Aorta (tissue), 5 donors: ENCODE measurements at places on chromosomes 13 and 19. TPM values are rescaled to one million over a fixed set of nuclear protein-coding genes. Genes with fewer than 3 reads are reported as not detected.

Gene WDR88
- not detected for total RNA-seq

- no peak for DNase-seq
Observed at GRCh38 chr13:49954674-49955455, 18.7 kb upstream of the SPRYD7 start.

DNA sequence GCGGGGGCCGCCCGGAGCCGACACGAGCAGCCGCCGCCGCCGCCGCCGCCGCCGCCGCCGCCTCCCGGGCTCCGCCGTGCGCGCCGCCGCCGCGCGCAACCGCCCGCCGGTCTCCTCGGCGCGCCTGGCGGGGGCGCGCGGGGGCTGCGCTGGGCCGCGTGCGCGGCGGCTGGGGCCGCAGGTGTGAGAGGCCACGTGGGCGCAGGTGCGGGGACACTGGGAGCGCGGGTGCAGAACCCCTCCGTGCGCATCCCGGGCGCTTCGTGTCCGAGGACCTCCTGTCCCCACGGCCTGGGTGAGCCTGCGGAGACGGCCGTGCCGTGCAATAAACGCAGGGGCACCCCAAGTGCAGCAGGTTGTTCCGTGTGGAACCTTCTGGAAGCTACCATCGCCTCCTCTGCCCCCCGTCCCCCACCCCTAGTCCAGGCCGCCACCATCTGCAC, at the start of gene LINGO3:
Gene LINGO3, minus strand, starts transcription at position 41 of the 443 bp plus-strand sequence. CDS start 16,378 bp downstream, outside the sequence.
- no peak for DNase-seq

Gene ZNF440
- 12.7 TPM for total RNA-seq

Gene CD70
- 0.42 TPM for total RNA-seq

DNA sequence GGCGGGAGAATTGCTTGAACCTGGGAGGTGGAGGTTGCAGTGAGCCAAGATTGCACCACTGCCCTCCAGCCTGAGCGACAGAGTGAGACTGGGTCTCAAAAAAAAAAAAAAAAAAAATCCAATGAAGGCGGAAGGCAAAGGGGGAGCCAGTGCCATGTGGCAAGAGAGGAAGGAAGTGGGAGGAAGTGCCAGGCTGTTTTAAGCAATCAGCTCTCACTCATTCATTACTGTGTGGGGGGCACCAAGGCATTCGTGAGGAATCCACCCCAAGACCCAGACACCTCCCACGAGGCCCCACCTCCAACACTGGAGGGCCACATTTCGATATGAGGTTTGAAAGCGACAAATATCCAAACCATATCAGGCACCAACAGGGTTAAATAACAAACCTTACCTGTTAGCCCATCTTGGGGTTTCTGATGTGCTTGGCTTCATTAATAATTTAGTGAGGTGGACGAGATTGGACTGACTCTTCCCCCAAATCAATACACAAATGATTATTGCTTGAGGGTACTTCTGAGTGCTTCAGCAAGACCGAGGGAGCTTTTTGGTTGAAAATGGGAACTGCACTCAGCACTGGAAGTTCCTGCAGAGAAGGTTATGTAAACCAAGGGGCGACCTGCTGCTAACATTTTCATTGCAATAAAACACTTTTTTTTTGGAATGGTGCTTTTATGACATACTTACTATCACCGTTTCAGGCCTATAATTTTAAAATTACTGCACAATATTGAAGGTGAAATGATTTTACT, 7.5 kb upstream of the LRP3 start:
- peak; percentile 16 for DNase-seq

DNA sequence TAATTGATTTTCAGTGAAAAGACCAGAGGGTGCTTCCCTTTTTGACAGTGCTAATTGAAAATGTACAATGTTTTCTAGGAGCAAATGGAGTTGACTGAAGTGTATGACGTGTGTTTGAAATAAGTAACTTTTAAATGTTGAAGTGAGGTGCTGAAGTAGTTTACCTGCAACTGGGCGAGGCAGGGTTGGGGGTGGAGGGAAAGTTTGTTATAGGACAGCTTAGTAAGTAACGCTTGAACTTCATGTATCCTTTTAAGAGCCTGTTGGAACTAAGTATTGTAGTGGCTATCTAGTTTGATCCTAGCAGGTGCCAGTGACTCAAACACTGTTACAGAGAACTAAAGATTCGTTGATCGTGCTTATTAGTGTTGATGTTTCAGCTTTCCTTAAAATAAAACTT, 5.9 kb downstream of the SLAIN1 start:
- DNase-seq, result no peak

DNA sequence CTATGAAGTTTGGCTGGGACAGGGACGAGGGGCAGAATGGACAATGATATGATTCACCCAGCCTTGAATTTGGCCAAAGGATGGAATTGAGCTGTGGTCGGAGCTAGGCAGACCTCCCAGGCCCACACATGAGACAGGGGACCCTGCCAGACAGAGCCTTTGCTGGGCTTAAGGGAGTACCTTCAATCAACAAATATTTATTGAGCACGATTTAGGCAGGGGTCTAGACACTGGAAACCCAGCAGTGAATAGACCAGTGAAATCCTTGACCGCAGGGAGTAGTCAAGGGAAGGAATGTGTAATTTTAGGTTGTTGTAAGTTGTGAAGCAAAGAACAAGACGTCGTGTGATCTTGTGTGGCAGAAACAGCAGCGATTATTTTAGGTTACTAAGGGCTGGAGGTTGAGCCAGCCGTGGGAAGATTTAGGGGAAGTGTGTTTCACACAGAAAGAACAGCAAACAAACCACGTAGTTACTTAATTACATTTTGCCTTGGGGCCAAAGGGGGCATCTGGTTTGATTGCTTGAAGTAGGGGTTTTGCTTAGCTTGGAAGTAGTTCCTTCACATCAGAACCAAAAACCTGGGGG, 16.9 kb upstream of the AP1M2 start:
- DNase-seq, result no peak

Gene LRFN3
- 15.1 TPM for total RNA-seq

DNA sequence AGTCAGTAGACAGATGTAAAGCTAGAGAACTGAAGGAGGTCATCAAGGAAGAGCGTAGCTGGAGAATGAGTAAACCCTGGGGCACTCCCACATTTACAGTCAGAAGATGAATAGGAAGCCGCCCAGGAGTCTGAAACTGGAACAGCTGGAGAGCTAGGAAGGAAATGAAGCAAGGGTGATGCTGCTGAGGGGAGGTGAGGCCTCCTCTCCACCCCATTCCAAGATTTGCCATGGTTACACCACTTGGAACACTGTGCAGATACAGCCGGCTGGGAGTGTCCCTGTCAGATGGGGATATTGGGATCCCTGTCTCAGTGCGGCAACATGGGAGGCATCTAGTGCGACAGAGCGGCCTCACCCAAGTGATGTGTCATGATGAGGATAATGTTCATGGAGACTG, 51.8 kb upstream of the GPI start:
- no peak for DNase-seq

DNA sequence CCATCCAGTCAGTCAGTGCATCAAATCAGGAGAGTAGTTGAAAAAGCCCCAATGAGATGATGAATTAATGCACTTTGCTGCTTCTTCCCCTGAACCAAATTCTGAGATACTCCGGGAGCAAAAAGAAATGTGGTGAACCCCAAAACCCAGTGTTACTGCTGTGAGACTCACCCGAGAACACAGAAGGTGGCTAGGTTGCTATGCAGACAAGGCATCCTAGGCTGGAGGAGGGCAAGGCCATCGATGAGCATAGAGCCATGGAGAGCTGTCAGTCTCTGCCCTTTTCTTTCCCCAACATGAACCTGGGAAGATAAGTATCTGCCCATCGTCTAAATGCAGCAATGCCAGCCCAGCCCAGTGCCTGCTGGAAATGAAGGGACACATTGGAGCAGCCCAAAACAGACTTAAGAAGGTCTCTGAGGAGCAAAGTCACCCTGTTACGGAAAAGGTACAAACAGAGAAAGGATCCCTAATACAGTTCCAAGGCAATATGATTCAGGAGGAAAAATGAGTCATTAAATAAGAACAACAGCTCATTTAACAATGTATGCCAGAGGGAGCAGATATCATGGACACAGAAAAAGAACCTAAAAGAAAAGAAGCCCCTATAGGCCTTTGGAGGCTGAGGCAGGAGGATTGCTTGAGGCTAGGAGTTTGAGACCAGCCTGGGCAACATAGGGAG, 272.0 kb downstream of the FOXO1 start:
- no peak for DNase-seq

Gene CERS1
- 0.49 TPM for total RNA-seq

Gene KCNRG
- 0.45 TPM for total RNA-seq

DNA sequence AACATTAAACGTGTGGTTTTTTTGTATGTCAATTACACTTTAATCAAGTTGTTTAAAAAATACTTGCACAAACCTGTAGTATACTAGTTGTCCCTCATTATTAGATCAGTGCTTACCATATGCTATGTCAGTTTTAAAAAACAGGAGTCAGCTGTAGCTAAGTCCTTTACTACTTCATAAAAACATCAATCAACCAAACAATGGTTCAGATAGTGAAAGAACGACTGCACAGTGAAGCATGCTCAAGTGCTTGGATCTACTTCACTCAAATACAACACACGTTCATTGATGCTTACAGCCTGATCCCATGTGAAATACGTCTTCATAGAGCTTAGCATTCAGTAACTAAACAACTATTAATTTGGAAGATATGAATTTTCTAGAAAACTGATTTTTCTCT, 225.0 kb downstream of the FGF14 start:
- DNase-seq, result no peak

- no peak for DNase-seq
Observed at GRCh38 chr13:48220592-48220980, 12.4 kb upstream of the ITM2B start.

Gene ZNF497
- total RNA-seq, result 0.32 TPM

Gene LENG9
- total RNA-seq, result 7.4 TPM

Gene GFY
- total RNA-seq, result not detected

Gene SH3GL1
- 66.5 TPM for total RNA-seq

Gene ATXN8OS
- not detected for total RNA-seq

Gene TEX29
- total RNA-seq, result 1.8 TPM

- DNase-seq, result peak; percentile 87
Observed at GRCh38 chr13:40069173-40070044, 413.9 kb downstream of the COG6 start.

DNA sequence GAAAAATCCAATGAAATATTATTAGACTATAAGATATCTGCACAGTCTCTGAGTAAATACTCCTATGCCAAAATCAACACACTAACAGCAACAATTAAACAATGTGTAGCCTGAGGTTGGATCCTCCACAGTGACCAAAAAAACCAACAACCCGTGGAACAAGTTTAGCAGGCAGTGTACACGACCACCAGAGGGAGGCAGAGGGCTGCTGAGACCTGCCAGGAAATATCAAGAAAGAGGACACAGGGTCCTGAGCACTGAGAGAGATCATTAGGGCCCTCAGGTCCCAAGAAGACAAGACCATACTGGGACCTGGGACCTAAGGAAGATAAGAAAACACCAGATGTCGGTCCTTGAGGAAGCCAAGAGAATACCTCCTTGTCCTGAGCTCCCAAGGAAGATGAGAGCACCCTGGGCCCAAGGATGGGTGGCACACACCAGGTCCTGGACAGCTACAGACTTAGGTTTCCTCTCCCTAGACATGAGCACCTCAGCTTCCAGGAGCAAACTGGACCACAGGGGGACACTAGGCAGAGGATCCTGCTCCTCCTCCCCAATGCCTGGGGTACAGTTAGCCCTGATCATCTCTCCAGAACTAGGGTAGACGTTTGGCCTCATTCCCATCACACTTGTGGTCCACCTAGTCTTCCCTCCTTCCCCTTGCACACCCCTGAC, 822 bp upstream of the ZNF274 start:
- peak; percentile 59 for DNase-seq

DNA sequence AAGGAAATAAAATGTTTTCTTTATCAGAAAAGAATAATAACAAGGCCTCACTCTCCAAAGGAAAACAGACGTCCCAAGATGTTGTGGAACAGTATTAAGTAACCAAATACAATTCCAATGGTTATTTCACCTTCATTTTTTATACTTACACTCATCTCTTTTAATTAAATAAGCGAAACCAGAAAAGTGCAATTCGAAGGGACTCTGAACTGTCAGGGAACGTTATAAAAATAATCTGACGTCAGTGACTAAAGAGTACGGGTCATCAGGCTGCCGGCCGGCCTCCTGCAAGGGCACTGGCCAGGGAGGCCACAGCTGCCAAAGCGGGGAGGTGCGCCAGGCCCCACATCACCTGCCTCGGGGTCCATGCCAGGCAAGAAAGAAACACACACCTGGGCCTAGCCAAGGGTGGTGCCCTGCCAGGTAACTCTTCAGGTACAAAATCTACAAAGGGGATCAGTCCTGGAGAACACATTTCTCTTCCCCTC, 61.2 kb downstream of the CDADC1 start:
- no peak for DNase-seq

Gene ACP5
- 12.6 TPM for total RNA-seq

- DNase-seq, result peak; percentile 38
Observed at GRCh38 chr13:90547272-90547790, 800.2 kb upstream of the MIR17HG start.

Gene VPS36
- 45.5 TPM for total RNA-seq

DNA sequence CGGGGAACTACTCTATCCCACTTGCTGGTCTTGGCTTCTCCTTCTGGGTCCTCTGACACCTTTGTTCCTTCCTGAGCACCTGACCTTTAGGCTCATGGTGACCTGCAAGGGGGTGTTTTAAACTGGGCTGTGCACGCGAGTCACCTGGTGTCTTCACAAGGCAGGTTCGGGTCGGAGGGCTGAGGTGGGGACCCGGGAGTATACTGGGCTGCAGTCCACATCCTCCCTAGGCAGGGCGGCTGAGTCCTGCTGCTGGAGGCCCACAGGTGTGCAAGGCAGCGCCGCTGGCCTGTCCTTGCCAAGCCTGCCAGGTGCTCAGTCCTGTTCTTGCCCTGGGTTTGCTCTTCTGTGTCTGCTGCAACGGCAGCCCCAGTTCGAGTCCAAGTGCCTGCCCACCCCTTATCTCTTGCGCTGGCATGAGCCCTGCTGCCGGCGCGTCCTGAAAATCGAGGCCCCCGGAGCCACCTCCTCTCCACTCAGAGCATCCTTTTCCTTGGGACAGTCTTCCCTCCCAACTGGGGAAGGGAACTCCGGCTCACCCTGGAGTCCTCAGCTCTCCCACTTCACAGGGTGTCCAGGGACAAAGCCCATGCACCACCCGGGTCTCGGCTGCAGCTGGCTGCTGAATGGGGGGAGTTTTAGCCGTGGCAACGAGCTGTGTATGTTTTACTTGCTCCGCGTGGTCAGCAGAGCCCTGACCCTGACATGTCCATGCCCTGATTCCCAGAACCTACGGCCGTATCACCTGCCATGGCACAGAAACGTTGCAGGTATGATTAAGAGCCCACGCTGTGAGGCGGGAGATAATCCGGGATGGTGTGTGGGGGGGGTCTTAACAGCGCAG, 193.5 kb downstream of the TEX29 start:
- DNase-seq, result no peak

DNA sequence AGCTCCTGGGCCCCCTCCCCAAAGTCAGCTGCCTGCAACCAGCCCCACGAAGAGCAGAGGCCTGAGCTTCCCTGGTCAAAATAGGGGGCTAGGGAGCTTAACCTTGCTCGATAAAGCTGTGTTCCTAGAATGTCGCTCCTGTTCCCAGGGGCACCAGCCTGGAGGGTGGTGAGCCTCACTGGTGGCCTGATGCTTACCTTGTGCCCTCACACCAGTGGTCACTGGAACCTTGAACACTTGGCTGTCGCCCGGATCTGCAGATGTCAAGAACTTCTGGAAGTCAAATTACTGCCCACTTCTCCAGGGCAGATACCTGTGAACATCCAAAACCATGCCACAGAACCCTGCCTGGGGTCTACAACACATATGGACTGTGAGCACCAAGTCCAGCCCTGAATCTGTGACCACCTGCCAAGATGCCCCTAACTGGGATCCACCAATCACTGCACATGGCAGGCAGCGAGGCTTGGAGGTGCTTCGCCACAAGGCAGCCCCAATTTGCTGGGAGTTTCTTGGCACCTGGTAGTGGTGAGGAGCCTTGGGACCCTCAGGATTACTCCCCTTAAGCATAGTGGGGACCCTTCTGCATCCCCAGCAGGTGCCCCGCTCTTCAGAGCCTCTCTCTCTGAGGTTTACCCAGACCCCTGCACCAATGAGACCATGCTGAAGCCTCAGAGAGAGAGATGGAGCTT, 4.7 kb upstream of the CEACAM5 start:
- DNase-seq, result no peak
